ENCODE measurements at places on chromosomes 12 and 14.

DNA sequence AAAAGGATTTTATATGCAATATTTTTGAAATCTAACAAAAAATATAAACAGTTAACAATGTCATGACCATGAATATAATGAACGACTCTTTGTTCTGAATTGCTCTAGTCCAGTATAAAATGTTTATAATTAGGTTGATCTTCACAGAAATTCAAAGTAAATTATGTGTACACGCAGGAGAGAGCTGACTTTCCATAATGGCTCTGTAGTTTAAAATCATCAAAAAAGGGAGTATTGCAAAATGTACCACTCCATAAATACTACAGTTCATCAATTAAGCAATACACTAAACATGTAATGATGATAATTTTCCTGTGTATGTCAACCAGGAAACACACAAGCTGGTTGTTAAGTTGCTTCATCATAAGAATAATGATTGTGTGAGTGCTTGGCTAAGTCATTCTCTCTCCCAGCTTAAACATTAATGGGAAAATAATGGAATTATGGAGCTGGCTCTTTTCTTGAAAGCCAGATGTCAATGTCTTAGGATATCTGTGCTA lies 189.5 kb upstream of the PLEKHG7 start:
- DNase-seq, result no peak

- peak; percentile 41 for DNase-seq
Measured at GRCh38 chr12:126874427-126875026, 1392.4 kb upstream of the TMEM132C start.

- no peak for DNase-seq
Measured at GRCh38 chr12:130799051-130799450, 40.0 kb downstream of the STX2 start.

DNA sequence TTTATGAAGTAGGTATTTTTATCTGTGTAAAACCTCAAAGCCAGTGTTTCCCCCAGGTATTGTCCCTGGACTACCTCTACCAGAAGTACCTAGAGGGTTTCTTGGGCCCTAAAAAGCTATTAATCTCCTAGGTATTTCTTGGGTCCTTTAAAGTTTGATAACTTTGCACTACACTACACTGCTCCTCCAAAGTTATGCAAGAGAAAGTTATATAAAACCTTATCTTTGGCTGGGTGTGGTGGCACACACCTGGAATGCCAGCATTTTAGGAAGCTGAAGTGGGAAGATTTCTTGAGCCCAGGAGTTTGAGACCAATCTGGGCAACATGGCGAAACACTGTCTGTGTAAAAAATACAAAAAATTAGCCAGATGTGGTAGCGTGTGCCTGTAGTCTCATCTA lies 34.9 kb downstream of the PTPN21 start:
- DNase-seq, result no peak

- no peak for DNase-seq
Measured at GRCh38 chr14:68357777-68358176, 435.1 kb downstream of the ZFP36L1 start.

- DNase-seq, result no peak
Measured at GRCh38 chr12:79414252-79414651, 276.5 kb downstream of the PAWR start.

DNA sequence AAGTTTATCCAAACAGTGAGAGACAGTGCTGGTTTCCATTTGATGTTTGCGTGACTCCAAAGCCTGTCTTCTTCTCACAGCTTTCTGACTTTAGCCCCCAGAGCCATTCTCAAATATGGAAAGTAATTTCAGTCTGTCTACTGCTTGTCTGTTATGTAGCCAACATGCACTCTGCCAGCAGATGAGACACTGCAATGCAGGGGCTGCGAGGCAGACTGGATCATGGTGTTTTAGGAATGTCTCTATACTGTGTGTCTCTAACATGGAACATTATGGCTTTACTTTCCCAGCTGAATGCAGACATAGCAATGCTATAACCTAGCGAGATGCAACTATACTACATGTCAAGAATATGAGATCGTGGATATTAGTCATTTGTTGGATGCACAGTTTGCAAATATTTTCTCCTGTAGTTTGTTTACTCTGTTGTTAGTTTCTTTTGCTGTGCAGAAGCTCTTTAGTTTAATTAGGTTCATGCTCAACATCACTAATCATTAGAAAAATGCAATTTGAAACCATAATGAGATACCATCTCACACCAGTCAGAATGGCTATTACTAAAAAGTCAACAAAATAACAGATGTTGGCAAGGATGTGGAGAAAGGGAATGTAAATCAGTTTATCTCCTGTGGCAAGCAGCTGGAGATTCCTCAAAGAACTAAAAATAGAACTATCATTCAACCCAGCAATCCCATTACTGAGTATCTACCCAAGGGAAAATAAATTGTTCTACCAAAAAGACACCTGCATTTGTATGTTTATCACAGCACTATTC lies 235.8 kb upstream of the TMTC1 start:
- no peak for DNase-seq

- peak; percentile 39 for DNase-seq
Measured at GRCh38 chr12:27968972-27969623, 3.4 kb downstream of the PTHLH start.

DNA sequence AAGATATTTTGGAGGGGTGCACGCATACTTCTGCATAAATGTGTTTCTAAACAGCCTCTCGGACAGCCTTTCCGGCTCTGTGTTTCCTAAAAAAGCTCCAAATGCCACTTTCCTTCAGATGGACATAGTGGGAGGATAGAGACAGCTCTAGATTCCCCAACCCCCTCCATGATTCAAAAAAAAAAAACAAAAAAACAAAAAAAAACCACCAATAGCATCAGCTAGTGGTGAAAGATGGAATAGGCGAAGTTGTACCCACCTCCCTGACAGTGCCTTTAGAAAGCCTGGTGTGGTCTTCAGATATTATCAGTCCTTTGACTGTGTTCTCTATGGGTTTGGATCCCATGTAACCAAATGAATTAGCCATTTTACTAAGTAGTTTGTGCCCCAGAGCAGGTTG lies 94.1 kb downstream of the PHETA1 start:
- DNase-seq, result peak; percentile 25

- no peak for DNase-seq
Measured at GRCh38 chr12:28350502-28350901, 160.2 kb downstream of the CCDC91 start.

DNA sequence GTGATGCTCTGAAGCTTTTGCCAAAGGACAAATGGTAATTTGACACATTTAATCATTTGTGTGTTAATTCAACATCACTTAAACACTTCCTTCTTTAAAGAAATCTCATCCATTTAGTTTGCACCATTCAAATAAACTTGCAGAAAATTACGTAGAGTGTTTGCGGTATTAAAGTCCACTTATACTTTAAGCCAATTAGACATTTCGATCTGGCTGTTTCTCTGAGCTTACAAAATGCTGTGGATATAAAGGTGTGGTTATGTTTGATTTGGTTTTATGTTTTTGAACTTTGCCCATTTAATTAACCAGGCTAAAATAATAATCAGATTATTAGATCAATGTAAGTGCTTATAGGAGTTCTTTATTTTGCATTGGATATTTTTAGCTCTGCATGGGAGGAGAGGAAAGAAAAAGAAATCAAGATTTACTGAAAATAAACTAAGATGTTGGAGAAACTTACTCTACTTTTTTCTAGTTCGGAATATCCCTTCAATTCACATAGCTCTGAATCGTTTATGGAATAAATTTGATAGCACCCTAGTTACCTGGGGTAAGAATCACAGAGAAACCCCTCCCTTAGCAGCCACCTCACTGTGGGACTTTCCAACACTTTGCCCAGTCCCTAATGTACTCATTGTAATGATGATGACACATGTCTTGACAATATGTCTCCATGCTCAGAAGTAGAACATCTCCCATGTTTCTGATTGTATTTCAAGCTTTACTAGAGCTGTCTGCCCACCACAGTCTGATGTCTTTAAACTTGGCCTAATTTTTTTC lies 268.0 kb downstream of the BTG1 start:
- DNase-seq, result no peak

GRCh38 chr14:65780566-65780965 lies 368.0 kb downstream of the FUT8 start:
- DNase-seq, result no peak

DNA sequence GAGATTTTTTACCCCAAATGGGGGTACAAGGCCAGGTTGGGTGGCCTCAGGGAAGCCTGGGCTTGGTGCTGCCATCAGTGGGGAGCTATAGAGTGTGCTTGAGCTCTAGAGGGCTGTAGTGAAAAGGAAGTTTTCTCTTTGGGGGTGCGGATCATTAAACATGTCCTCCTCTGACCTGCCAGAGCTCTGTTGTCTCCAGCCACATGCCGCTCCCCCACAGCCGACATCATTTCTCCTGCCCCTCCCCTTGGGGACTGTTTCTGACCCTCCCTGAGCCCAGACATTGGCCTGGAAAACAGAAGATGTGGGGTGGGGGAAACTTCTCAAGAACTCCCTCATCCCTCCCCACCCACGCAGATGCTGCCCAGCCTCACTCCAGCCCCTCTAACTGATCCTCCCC lies 25.3 kb downstream of the DTX1 start:
- no peak for DNase-seq

- no peak for DNase-seq
Measured at GRCh38 chr14:99872786-99873440, 79.7 kb downstream of the EML1 start.

GRCh38 chr12:66637699-66638301 lies 41.1 kb downstream of the GRIP1 start:
- DNase-seq, result no peak

- no peak for DNase-seq
Measured at GRCh38 chr14:85223667-85224066, 306.3 kb upstream of the FLRT2 start.

- peak; percentile 49 for DNase-seq
Measured at GRCh38 chr12:51593539-51593938, 2.5 kb downstream of the SCN8A start.

- DNase-seq, result peak; percentile 15
Measured at GRCh38 chr14:65949711-65950516, 536.3 kb upstream of the CCDC196 start.

GRCh38 chr12:12822886-12823285 lies 9.7 kb downstream of the DDX47 start:
- no peak for DNase-seq

DNA sequence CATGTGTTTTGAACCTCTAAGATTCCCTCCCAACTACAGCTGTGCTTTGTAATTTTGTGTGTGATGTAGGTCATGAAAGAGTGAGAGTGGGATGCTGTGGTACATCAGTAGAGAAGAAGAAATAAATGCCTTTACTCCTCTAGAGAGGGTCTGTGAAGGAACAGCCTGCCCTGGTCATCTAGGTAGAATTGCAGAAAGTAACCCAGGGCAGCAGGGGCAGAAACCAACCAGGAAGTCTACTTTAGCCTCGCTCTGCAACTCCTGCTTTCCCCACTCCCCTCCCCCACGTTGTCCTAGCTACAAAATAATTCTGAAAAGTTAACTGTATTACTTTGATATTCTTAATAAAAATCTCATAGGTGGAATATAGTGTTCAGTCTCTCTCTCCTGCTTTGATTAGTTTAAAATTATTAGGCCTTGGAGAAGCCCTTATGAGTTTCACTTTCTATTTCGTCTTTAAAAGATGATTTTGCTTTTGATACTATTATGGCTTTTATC lies 7.5 kb downstream of the TBK1 start:
- no peak for DNase-seq

- no peak for DNase-seq
Measured at GRCh38 chr14:93481758-93482157, 51.0 kb downstream of the UNC79 start.

- no peak for DNase-seq
Measured at GRCh38 chr12:88944397-88944796, 364.1 kb upstream of the KITLG start.

DNA sequence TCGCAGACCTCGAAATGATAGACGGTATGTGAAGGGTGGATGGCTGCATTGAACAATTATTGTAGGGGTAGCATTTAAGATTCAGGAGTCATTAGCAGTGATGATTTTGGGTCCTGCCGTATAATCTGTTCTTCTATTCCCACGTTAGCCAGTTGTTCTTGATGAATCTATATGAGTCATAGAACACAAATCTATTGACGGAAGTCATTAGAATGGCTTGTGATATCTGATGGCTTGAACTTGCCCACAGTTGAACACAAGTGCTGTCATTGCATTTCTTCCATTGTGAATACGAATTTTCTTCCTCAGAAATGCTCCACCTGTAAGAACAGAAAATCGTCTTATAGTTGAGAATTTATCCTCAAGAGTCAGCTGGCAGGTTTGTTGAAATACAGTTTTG lies 1.9 kb downstream of the SRSF5 start:
- no peak for DNase-seq

GRCh38 chr12:91722072-91722471 lies 423.6 kb downstream of the BTG1 start:
- no peak for DNase-seq

DNA sequence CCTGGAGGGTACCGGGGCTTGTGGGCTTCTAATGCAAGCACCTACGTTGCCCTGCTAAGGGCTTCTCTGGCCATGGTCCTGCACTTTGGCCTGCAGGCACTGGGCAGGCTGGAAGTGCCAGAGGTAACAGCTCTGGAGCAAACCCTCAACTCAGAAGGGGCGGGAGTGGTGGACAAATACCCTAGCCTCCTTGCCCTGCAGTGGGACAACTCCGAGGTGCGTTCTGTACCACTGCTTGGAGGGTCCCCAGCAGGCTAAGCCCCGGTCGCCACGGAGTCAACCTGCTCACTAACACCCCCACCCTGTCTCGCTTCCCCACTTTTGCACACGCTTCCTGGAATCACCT lies 20.4 kb upstream of the BEGAIN start:
- no peak for DNase-seq

GRCh38 chr14:96176275-96176674 lies 28.4 kb upstream of the BDKRB2 start:
- peak; percentile 91 for DNase-seq

DNA sequence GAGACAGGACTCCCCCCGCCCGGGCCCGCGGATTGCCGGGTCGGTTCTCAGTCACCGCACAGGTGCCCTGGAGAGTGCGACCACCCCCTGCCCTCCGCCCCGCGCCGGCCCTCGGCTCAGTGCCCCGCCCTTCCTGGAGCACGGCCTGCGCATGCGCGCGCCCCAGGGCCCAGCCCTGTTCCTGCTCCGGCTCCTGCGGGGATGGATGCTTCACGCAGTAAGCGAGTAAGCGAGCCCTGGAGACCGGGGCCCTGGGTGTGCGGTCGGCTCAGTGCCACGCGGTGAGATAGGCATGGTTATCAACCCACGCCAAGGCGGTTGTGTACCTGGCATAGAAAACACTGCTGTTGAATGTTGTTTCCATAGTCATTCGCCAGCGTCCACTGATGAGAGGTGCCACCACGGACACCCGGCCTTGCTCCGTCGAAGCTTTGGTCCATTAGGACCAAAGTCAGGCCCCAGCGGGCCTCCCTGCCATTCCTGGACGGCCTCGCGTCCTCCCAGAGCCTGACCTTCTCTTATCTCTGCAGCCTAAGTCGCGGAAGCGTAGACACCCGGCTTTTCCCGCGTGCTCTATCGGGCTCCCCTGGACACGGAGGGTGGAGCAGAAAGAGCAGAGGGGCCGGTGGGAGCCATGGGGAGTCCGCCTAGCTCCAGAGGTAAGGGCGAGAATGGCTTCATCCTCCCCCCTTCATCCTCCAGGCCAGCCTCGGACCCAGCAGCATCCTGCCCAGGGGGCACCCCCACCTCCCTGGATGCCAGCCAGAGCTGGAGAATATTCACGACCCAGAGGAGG lies 90.6 kb downstream of the PAPOLA start:
- DNase-seq, result peak; percentile 88
